ENCODE measurements at places on chromosomes 2 and 18.
A peak's percentile ranks its signal among the peaks of the same experiment; 100 is the strongest.

GRCh38 chr2:3222636-3223035 is 155.0 kb downstream of the EIPR1 start:
- DNase-seq = no peak

DNA sequence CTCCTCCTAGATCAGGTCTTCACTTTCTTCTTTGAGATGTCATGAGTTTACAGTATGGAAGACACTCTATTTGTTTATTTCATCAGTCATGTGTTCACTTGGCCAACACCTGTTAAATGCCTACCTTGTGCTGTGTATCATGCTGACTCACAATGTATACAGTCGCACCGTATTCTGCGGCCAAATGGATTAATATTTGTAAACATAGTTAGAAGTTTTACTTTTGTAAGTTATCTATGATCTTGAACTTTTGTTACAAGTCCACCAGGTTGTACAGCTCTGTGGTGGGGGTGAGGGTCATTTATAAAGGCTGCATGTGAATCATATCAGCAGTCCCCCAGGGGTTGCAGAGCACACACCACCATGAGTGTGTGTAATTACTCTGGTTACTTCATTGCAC is 408.7 kb upstream of the NRP2 start:
- no peak for DNase-seq

DNA sequence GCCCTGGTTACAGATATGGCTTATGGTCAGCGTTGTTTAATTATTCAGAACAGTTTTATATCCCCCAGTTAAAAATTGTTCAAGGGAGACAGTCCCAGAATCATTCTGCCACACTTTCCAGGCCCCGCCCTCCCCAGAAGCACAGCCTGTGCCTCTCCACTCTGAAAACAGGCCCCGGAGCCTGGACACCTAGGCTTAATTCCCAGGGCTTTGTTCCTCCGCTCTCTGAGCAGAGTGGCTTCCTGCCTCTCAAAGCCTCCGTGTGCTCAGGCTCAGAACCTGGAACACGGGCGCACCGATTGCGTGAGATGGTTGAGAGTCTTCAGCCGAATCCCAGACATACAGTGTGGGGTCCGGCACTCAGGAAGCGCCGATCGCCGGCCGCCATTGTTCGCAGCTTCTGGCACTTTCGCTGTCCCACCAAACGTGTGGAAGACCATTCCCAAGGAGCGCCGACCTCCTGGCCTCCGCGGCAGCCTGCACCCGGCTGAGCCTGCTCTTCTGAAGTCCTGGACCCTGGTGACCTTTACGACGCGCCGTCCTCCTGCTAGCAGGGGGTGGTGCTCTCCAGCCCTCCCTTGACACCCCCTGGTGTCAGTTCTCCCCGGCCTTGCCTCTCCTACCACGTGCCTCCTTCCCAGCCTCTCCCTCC is 45.6 kb downstream of the TWIST2 start:
- no peak for DNase-seq

- no peak for DNase-seq
These were observed 111.1 kb upstream of the MYCN start for GRCh38 chr2:15829091-15829801.

- DNase-seq = peak; percentile 14
These were observed 134.8 kb upstream of the CREB1 start for GRCh38 chr2:207394812-207395534.

- DNase-seq = no peak
These were observed 43.1 kb upstream of the ATP8B1 start for GRCh38 chr18:57846258-57846657.

DNA sequence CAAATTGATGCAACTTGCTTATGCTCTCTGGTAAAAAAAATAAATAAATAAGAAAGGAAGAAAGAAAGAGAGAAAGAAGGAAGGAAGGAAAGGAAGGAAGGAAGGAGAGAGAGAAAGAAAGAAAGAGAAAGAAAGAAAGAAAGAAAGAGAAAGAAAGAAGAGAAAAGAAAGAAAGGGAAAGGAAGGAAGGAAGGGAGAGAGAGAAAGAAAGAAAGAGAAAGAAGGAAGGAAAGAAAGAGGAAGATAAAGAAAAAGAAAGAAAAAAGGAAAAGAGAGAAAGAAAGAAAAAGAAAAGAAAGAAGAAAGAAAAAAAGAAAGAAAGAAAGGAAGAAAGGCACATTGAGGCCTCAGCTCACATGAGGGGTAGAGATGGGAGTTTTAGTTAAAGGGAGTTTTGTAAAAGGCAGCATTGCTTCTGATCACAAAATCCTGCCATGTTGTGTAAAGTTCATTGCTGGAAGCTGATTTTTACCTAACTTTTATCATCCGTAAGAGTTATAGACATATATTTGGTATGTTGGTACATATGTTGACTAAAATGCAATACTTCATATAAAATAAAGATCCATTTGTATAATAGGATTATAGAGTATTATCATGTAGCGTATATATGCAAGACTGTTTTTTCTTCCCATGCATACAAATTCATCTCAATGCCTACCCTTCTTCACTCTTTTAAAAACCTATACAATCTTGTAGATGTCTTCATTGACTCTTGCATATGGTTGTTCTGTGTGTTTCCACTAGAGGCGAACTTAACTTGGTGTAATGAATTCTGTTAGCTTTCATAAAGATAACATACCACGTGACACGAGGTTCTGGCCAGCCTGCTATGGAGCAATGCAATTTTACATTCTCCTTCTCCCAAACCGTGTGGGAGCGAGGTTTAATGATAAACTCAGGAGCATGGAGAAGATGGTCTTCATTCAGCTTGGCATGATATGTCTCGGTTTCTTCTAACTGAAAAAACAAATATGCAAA is 32.8 kb downstream of the MYOM1 start:
- DNase-seq = no peak

GRCh38 chr2:239152916-239153305 is 247.9 kb downstream of the HDAC4 start:
- DNase-seq = no peak

DNA sequence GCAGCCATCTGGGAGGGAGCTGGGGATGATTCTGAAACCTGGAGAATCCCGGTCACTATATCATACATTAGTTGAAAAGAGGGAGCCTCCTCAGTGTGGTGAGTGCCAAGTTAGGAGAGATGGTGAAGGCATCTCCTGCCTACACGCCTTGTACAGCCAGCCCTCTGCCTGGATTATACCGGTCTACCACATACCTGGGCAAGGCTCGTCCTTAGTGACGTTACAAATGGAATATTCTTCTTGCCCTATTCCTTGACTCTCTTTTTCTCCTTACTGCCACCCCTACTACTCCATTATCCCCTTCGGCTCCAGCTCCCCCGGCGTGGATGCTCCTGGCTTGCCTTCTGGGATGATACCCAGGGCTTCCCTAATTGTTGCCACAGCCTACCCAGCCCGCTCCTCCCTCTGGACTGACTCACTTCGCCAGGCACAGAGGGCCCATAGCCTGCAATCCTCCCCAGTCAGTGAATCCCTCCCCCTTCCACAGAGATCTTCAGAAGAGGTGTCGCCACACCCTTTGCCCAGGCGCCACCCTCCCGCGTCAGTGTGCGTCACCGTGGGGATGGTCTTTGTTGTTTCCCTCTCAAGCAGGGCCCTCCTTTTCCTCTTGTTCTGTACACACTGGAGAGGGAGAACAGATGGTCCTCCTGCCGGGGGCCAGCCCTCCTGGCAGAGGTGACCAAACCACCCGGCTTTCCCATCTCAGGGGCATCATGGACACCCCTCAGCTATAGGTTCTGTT is 115.2 kb upstream of the EPAS1 start:
- peak; percentile 4 for DNase-seq
